ENCODE measurements at places on chromosomes 11 and 22.

- H3K27ac ChIP-seq = no peak overlapping the region
- no peak for DNase-seq
- H3K36me3 ChIP-seq = no peaks in the 10 kb centered on the region
- no peaks in the 10 kb centered on the region for H3K4me1 ChIP-seq
- no peaks in the 10 kb centered on the region for H3K27me3 ChIP-seq
Measured at GRCh38 chr22:50733521-50734342, 4.3 kb upstream of the ACR start.

- no peak overlapping the region for H3K4me3 ChIP-seq
- H3K36me3 ChIP-seq = no peaks in the 10 kb centered on the region
- no peaks in the 10 kb centered on the region for H3K4me1 ChIP-seq
- no peak overlapping the region for H3K27ac ChIP-seq
Measured at GRCh38 chr11:106601684-106602297, 416.5 kb downstream of the GUCY1A2 start.

- H3K27me3 ChIP-seq = no peaks in the 10 kb centered on the region
- DNase-seq = no peak
- H3K36me3 ChIP-seq = no peaks in the 10 kb centered on the region
- peaks cover 6% of the 10 kb centered on the region for H3K4me1 ChIP-seq
- no peak overlapping the region for H3K27ac ChIP-seq
- no peak overlapping the region for H3K4me3 ChIP-seq
Measured at GRCh38 chr22:26763633-26764361, 106.4 kb downstream of the MIAT start.

- H3K4me1 ChIP-seq = no peaks in the 10 kb centered on the region
- H3K36me3 ChIP-seq = no peaks in the 10 kb centered on the region
- H3K4me3 ChIP-seq = no peak overlapping the region
- DNase-seq = no peak
Measured at GRCh38 chr11:99571094-99571493, 550.3 kb downstream of the CNTN5 start.

- no peaks in the 10 kb centered on the region for H3K27me3 ChIP-seq
- H3K4me1 ChIP-seq = no peaks in the 10 kb centered on the region
- peaks cover 6% of the 10 kb centered on the region for H3K36me3 ChIP-seq
Measured at GRCh38 chr11:35721651-35722282, 59.2 kb downstream of the TRIM44 start.

DNA sequence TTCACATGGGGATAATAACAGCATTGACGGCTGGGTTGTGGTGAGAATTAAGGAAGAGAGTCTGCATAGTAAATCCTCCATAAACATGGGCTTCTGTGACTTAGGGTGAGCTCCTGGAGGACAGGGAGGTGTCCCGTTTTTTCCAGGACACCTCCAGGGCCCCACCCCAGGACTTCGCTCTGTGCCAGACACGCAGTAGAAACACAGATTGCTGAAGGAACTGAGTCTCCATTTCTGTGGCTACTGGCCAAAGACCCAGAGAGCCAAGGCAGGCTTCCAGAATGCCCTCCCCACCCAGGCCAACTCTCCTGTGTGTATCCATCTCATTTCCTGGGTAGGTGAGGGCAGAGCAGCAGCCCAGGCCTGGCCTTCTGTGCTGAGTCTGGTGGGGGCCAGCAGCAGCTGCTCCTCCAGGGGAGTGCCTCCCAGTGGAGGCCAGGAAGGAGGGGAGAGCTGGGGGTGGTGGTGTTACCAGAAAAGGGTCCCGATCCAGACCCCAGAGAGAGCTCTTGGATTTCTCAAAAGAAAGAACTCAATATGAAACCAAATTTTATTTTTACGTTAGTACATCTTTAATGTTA is 9.5 kb upstream of the RFPL3 start:
- H3K27me3 ChIP-seq = peaks cover 2% of the 10 kb centered on the region
- no peaks in the 10 kb centered on the region for H3K36me3 ChIP-seq
- H3K27ac ChIP-seq = no peak overlapping the region

- peaks cover 12% of the 10 kb centered on the region for H3K36me3 ChIP-seq
- no peak overlapping the region for H3K27ac ChIP-seq
- DNase-seq = no peak
- H3K4me1 ChIP-seq = no peaks in the 10 kb centered on the region
- H3K27me3 ChIP-seq = no peaks in the 10 kb centered on the region
- no peak overlapping the region for H3K4me3 ChIP-seq
Measured at GRCh38 chr11:73414977-73415651, 38.9 kb downstream of the RELT start.

DNA sequence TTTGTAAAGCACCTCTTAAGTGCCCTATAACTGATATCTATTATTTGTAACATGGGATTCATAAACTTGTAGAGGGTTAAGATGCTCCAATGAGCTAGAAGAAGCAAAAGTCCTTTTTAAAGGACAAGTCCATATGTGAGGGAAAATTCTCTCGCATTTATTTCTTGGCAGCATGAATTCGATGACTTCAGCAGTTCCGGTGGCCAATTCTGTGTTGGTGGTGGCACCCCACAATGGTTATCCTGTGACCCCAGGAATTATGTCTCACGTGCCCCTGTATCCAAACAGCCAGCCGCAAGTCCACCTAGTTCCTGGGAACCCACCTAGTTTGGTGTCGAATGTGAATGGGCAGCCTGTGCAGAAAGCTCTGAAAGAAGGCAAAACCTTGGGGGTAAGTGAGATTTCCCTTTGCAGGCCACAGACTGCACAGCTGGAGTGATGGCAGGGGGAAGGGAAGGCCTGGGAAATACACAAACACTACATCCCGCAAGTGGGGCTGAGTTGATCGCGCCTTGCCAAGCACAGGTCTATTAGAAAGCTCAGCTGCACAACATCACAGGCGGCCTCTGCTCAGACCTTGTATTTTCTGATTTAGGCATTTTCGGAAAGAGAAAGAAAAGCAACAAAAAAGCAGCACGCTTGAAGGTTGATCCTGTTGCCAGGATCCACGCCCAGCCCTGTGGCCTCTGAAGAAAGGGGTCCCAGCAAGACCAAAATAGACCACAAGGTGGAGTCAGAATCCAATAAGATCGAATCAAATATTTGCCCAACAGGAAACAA is 1.5 kb downstream of the MS4A8 start:
- no peak overlapping the region for H3K4me3 ChIP-seq
- no peaks in the 10 kb centered on the region for H3K36me3 ChIP-seq
- H3K4me1 ChIP-seq = no peaks in the 10 kb centered on the region
- H3K27ac ChIP-seq = no peak overlapping the region
- no peak for DNase-seq

GRCh38 chr11:1205987-1206331 is 16.9 kb upstream of the MUC5B start:
- H3K36me3 ChIP-seq = no peaks in the 10 kb centered on the region
- DNase-seq = no peak
- no peak overlapping the region for H3K4me3 ChIP-seq
- no peaks in the 10 kb centered on the region for H3K27me3 ChIP-seq
- H3K27ac ChIP-seq = no peak overlapping the region

DNA sequence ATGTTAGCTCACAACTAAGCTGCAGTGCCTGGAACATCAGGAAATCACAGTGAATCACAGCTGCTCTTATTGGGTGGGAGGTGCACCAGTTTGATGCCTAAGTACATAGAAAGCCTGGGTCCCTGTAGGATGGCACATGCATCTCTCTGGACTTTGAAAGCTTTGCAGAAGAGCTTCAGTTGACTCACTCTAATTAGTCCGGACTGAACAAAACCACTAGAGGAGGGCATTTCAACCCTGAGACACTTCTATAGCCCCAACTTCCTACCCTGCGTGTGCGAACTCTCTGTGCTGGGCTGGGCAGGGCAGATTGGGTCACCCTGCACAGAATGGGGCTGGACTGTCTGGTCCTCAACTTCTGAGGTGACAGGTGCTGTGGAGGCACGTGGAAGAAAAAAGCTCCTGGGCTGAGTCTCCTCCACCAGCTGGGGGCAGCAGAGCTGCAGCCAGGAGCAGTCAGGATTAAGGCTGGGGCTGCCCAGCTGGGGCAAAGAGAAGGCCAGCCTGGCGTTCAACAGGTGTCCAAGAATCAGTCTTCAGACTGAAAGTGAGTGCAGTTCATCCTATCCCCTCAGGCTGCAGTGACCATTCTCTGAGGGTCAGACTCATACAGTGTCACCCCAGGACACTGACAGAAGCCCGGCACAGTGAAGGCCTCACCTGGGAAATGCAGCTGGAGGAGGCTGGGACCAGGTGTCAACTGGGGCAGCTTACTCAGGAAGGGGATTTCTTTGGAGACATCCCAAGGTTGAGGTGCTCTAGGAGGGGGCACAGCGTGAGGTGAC is 22.1 kb downstream of the GGTLC2 start:
- no peaks in the 10 kb centered on the region for H3K36me3 ChIP-seq
- no peak overlapping the region for H3K4me3 ChIP-seq
- DNase-seq = peak; percentile 22

DNA sequence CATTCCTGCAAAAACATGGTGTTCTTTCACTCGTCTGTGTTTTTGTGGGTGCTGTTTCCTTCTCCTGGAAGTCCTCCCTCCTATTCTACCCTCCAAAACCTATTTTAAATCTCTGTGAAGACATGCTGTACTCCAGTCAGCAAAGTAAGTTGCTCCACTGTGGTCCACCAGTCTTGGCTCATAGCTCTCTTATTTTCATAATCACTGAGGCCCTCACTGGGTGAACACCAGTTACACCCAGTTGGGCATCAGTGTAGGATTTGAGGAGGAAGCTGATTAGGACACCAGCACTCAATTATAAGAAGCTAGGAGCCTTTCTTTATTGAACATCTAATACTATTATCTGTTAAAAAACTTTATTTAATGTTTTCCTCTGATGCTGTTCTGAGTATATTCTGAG is 23.9 kb upstream of the EED start:
- H3K36me3 ChIP-seq = no peaks in the 10 kb centered on the region
- peaks cover 7% of the 10 kb centered on the region for H3K4me1 ChIP-seq
- no peak overlapping the region for H3K27ac ChIP-seq
- H3K4me3 ChIP-seq = no peak overlapping the region
- H3K27me3 ChIP-seq = no peaks in the 10 kb centered on the region
- DNase-seq = no peak

- no peaks in the 10 kb centered on the region for H3K27me3 ChIP-seq
- no peak overlapping the region for H3K27ac ChIP-seq
- no peaks in the 10 kb centered on the region for H3K36me3 ChIP-seq
- no peak overlapping the region for H3K4me3 ChIP-seq
- no peaks in the 10 kb centered on the region for H3K4me1 ChIP-seq
Measured at GRCh38 chr11:30749268-30749667, 163.1 kb upstream of the MPPED2 start.

DNA sequence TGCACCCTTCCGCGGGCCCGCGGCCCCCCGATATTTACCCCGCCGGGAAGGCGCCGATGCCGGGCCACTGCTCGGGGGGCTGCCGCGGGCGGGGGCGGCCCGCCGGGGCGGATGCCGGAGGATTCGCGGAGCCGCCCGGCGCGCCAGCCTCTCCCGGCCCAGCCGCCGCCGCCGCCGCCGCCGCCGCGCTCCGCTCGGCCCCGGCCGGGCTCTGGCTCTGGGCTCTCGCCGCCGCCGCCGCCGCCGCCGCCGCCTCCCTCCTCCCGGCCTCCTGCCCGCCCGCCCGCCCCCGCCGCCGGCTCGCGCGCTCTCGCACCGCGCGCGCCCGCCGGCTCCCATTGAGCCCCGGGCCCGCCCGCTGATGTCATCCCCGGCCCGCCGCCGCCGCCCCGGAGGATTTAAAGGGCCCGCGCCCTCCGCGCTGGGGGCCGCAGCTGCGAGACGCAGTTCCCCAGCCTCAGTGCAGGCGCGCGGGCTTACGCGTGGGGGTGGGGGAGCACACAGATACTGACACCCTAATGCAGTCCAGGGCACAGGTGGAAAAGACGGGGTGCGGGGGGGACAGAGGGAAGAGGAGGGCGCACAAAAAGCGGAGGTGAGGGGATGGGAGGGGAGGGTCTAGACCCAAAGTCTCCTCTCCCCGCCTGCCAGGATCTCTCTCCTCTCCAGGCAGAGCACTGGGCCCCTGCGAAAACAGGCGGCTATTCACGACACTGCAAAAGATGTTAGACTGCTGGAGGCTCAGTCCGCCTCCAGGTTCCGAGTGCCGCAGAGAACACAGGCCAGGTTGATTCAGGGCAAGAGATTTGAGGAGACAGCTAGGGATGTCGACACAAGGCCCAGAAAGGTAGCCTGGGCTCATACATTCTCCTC is at the start of gene CSNK1E:
Gene CSNK1E (minus strand): TSS at position 312 of the 873 bp plus-strand sequence. CDS start 3,276 bp downstream, outside the sequence.
- peak within 1 kb of the TSS; percentile 89 for H3K27ac ChIP-seq
- H3K4me1 ChIP-seq = peaks cover 51% of the 10 kb centered on the region
- H3K27me3 ChIP-seq = no peaks in the 10 kb centered on the region
- peak; percentile 74 for DNase-seq
- no peaks in the 10 kb centered on the region for H3K36me3 ChIP-seq
- peak within 1 kb of the TSS; percentile 51 for H3K4me3 ChIP-seq

- DNase-seq = no peak
- peaks cover 7% of the 10 kb centered on the region for H3K36me3 ChIP-seq
- H3K4me3 ChIP-seq = no peak overlapping the region
- peaks cover 36% of the 10 kb centered on the region for H3K4me1 ChIP-seq
- H3K27ac ChIP-seq = no peak overlapping the region
Measured at GRCh38 chr11:61959678-61960077, 7.8 kb downstream of the FTH1 start.

DNA sequence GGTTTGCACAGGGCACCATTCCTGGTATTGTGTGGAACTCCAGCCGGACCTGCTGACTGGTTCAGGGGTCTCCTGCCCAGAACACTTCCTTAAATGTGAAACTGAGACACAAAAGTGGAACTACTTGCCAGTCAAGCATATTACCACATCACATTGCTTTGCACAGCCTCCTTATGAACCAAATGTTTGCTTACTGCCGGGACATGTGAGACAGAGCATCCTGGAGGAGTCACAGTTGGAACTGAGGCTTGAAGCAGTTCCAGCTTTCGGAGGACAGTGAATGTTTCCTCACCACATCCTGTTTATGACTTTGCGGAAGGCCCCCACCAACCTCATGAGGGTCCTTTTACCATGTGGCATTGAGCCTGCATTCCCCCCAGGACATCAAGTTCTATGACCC is 105.8 kb upstream of the ARHGAP42 start:
- peaks cover 4% of the 10 kb centered on the region for H3K27me3 ChIP-seq
- no peak overlapping the region for H3K4me3 ChIP-seq
- H3K27ac ChIP-seq = no peak overlapping the region

DNA sequence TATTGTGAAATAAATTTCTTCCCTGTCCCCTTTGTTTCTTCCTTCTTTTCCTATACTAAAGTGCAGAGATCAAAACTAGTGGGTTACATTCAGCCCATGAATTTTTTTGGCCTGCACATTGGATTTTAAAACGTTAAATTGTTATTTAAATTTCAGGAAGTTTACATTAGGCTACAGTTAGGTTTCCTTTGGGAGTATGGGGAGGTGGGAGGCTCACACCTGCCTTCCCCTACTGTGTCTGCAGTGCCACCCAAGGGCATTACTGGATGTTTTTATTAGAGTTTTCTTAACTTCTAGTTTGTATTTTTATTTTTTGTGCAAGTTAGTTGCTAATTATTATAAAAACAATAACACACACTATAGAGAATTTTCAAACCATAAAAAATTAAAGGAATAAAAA is 51.7 kb downstream of the CYB5R2 start:
- H3K27me3 ChIP-seq = no peaks in the 10 kb centered on the region
- no peak for DNase-seq
- no peaks in the 10 kb centered on the region for H3K36me3 ChIP-seq

Measured in natural killer cell (primary cell).